ENCODE measurements at places on chromosomes 2 and 18.

- DNase-seq: no peak
These were observed 33.2 kb upstream of the OR6B3 start for GRCh38 chr2:240086563-240086962.

DNA sequence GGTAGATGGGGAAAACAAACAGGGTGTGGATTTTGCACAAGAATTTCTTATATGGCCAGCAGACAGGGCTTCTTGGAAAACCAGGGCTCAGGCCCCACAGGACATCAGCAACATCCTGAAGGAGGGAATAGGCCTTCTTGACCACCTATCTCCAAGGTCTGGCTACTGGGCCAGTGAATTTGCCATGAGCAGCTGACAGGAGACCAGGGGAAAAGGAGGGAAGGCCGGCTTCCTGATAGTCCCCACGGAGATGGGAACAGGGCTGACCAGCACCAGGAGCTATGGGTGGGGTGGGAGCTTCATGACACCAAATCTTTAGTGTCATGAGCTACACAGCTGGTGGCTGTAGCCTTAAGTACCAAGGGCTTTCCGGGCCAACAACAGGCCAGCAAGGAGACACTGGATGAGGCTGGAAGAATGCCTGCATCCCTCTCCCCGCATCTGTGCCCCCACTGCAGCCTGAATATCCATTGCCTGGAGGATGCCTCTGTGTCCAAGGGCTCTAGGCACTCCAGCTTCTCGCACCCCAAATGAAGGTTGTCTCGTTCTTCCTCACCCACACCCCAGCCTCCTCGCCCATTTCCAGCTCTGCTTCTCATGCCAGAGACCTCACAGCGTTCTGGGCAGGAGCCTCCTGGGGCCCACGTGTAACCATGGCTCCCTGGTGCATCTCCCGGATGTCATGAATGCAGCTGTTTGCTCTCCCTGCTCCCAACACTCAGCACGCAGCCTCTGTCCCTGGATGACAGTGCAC is 74.8 kb downstream of the EMX1 start:
- DNase-seq: no peak

- DNase-seq: no peak
These were observed 198.9 kb downstream of the AGAP1 start for GRCh38 chr2:235692671-235693171.

DNA sequence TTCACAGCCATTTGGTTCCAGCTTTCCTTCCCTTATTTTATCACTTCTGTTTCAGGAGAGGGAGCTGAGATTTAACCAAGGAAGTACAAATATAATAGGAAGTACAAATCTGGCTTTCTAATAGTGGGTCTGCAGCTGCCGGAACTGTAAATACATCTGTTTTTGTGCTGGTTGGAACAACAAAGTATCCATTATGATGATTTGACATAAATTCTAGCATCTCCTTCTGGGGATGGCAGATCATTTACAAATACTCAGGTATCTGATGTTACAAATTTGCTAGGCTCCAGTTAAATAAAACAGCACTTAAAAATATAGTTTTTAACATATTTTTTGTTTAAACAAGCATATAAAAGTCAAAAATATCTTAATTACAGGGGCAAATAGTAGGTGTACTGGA is 131.3 kb upstream of the SMIM21 start:
- no peak for DNase-seq

DNA sequence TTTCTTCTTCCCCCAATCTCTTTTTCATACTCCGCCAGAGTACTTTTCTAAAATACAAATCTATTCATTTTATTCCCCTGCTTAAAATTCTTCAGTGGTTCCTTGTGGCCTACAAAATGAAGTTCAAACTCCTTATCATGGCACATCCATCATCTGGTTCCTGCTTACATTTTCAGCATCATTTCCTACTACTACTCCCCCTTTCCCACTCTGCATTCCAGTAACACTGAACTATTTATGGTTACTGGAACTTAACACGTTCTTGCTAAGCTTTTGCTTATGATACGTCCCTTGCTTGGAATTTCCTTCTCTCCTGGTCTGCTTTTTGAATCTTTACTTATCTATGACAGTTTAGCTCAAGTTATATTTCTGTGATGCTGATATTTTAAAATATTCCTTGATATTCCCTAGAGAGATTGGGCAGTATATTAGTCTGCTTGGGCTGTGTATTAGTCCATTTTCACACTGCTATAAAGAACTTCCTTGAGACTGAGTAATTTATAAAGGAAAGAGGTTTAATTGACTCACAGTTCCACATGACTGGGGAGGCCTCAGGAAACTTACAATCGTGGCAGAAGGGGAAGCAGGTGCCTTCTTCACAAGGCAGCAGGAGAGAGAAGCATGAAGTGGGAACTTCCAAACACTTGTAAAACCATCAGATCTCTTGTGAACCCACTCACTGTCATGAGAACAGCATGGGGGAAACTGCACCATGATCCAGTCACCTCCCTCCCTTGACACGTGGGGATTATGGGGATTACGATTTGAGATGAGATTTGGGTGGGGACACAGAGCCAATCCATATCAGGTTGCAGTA is 53.2 kb downstream of the BMPR2 start:
- no peak for DNase-seq

DNA sequence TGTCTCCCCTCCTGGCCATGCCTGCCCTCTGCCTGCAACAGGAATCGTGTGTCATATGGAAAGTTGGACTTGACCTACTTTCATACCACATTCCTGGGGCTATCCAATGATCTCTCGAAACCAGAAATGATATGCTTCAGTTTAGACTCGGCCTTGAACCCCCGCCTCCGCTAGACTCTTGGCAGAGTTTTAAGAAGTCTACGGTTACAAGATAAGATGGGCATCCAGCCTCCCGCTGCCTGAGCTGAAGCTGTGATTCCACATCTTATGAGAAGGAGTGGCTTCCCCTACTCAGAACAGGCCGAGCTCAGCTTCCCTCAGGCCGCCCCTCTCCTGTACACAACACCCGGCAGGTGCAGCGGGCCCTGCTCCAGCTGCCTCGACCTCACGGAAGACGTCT is 73.9 kb downstream of the MTCL1 start:
- no peak for DNase-seq

DNA sequence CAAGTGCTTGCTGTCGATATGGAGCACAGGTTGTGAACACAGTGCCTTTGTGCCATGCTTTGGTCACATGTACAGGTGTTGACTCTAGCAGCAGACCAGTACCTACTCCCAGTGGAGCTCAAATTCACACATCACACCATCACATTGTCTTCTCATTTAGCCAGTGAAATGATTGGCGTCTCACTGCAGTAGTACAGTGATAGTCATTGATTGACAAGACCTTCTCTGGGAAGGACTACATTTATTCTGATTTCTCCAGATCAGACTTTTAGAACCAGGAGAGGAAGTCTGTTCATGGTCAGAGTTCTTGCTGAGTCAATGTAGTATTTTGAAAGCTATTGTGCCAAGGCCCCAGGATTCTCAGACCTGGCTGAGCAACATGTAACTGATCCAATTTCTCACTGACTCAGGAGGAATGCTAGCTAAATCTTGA is 75.2 kb downstream of the FMNL2 start:
- DNase-seq: no peak

DNA sequence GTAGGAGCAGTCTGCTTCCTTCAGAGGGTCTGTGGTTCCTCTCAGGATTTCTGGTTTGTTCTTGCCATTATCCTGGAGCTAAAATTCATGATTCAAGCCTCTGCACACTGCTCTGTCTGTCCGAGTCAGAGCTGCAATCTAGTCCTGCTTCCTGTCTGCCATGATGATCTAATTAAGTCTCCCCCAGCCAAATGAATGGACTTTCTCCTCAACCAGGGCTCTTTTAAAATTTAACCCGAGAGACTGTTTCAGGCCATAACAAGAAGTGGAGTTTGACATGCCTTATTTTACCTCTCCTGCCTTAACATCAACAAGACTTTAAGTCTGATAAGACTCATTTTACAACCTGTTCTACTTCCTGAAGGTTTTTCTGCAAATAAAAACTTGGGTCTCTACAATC is 1009.6 kb upstream of the DDX18 start:
- DNase-seq: no peak

DNA sequence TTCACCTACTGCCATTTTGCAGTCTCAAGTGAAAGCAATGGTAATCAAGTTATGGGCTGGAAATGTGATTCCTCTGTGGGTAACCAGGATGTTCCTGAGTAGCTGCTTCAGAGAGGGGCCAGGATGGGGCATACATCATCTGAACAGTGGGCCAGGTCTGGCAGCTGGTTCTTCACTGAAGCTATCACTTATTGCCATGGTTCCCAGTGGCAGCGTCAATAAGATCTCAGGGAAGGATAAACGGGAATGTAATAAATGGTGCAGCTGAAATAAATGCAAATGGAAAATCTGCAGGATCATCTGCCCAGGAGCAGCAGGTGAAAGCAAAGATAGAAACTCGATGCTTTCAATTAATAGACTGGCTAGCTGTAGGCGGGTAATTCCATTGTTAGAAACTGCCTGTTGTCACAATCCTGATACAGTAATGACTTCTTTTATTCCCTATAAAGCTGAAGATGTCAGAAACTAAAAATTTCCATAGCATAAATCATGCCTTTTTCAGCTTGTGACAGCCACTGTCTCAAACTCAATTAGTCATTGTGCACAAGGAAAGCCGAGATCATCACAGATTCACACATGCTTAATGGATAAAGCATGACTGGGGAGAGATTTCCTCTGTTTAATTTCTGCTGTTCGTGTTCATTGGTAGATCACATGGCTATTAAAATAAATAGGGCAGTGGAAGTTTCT is 56.2 kb upstream of the CCDC85A start:
- DNase-seq: no peak

- DNase-seq: no peak
These were observed 110.5 kb downstream of the GATA6 start for GRCh38 chr18:22279741-22280452.

GRCh38 chr2:54964271-54964670 is 86.0 kb downstream of the RTN4 start:
- no peak for DNase-seq

- no peak for DNase-seq
These were observed 80.9 kb downstream of the GCA start for GRCh38 chr2:162424816-162425215.

DNA sequence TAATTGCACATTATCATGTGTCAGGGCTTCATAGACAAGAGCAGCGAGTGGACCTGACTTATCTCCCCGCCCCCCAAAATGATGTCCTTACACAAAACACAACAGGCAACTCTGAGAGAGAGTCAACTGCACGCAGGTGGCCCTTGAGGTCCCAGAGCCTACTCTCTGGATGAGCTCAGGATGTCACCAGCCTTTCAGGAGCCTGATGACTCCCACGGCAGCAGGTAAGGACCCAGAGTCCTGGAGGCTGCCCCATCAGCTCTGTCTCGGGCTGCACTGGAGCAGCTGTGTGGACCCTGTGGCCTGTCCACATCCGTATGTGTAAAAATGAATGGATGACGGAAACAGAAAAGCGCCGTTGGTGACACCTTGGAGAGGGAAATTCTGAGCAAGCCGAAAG is 130.9 kb downstream of the HDAC4 start:
- DNase-seq: no peak

DNA sequence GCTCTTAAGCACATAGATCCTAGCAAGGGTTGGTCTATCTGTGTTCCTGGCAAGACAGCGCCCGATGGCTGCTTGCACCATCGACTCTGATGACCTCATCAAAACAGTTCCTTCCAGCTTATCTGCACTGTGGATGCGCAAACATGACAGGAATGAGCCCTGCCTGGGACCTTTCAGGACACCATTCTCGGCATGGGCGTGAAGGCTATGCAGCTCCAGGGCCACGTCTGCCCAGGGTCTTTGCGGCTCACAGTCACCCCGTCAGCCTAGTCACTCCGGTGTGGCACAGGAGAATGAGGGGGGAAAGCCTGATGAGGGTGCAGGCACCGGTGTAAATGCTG is 147.8 kb upstream of the TWIST2 start:
- no peak for DNase-seq

- no peak for DNase-seq
These were observed 38.4 kb downstream of the RNF144A start for GRCh38 chr2:6955511-6956136.

DNA sequence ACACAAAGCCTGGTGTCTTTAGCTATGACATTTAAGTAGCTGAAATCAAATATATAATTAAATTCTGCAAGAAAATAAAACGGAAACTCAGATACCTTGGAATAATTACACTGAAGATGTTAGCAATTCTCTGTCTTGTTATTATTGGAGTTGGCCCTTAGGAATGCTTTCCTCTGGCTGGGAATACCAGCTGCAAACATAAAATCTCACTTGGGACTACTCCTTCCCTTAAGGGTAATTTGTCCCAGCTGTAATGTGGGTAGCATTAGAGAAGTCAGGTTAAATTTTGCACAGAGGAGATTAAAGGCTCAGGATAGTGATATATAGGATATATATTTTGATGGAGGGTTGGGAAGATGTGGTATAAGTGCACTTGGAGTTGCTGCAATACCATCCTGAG is 37.3 kb upstream of the GRP start:
- no peak for DNase-seq

DNA sequence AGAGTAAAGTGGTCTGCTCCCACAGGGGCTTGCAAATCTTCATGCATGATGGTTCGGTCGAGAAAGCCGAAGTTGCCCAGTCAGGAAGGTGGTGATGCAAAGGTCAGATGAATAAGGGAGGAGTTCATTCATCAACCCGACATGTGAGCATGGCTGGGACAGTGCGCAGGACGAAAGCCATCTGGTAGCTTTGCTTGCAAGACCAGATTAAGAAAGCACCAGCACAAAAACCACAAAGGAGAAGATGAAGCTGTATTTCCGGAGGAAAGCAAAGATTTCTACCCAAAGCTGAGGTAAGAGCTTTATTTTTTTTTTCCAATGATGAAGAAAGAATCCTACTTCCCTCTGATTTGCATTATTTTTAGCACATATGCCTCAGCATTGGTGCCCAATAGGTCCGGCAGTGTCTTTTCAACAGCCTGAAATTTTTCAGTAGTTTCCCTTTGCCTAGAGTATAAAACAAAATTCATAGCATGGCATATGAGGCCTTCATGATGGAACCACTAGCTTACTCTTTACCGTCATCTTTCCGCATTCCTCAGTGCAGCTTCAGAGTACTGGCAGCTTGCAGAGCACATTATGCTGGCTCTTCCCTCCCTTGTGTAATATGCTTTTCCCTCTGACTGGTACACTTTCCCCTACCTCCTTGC is 112.0 kb upstream of the THOC1 start:
- DNase-seq: no peak

DNA sequence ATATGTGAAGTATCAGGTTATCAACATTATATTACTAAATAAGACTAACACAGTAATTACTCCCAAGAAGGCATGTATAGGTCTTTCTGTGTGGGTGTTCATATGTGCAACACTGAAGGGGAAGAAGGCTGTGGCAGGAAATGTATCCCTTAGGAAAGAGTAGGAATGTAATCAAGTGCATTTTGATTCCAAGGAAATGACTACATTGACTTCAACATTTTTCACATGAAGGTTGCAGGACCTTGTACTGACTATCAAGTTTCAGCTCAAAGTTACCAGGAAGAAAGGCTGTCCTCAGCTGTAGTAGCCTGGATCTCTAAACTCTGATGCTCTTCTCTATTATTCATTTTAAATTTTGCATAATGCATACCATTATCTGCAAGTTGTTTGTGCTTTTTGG is 680.8 kb downstream of the NYAP2 start:
- no peak for DNase-seq
